Fibroblast of skin of right quadriceps (primary cell): ENCODE measurements at places on chromosomes 12 and 14.
A peak's percentile ranks its signal among the peaks of the same experiment; 100 is the strongest.

- DNase-seq = no peak
Measured at GRCh38 chr12:126171937-126172559, 1106.8 kb downstream of the AACS start.

DNA sequence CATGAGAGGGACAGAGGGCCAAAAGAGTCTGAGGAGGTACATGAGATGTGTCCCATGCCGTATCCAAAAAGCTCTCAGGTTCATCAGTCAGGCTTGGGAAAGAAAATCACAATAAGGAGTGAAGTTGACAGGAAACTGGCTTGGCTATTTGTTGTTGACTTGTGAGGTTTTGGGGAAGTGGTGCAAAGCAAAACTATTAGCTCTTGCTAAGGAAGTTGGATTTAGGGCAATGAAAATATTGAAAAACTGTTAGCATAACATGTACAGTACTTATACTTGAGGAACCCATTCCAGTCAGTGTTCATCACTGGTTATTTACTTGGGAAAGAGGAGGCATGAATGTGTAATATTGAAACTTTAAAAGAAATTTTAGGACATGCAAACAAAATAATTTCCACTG is 145.9 kb downstream of the DUSP6 start:
- DNase-seq = no peak

- DNase-seq = no peak
Measured at GRCh38 chr12:116689979-116690744, 47.7 kb downstream of the SPRING1 start.

- no peak for DNase-seq
Measured at GRCh38 chr12:76848132-76848531, 30.7 kb downstream of the CSRP2 start.

GRCh38 chr12:12442548-12443071 is 85.7 kb downstream of the BORCS5 start:
- peak; percentile 43 for DNase-seq
